ENCODE measurements at places on chromosomes 4 and X.

DNA sequence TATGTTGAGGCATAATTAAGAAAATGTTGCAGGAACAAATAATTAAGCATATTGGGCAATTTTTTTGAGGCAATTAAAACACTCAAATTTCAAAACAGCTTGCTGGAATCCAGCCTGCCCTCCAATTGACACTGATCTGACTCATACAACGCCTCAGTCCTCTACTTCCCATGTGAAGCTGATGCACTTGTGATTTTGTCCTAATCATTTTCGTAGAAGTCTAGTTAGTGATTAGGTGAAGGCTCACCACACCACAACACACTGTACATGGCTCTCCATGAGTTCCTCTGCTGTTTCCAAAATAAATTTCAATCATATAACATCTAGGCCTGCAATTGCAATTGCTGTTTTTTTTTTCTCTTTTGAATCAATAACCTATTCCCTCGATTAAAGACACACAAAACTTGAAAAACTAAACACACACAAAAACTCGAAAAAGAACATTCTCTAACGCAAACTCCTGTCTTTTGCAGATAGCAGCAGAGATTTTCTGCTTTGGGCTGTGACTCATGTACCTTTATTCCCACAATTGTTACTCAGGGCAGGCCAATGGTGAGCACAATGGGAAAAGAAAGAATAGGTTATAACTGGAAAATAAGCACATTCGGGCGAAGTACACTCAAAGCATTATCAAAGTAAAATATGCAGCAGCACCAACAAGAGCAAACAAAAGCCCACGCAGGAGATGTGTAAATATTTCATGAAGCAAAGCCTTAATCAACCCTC is 1.7 kb downstream of the GPRIN3 start:
- DNase-seq = no peak

DNA sequence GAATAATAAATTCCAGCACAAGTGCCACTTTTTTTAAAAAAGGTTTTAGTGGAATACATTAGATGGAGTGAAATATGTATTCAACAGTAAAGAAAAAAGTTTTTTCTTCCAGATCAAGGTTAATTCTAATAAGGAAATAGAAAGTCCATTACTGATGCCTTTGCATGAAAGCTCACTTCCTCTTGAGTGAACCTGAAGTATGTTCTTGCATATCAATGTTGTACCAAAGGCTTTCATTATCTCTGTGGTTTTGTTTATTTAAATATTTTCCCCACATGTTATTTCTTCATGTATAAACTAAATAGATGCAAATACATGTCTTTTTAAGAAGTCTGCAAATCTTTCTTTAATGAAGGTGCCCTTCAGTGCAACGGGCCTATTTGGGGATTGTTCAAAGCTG is 307.9 kb downstream of the C4orf33 start:
- no peak for DNase-seq

DNA sequence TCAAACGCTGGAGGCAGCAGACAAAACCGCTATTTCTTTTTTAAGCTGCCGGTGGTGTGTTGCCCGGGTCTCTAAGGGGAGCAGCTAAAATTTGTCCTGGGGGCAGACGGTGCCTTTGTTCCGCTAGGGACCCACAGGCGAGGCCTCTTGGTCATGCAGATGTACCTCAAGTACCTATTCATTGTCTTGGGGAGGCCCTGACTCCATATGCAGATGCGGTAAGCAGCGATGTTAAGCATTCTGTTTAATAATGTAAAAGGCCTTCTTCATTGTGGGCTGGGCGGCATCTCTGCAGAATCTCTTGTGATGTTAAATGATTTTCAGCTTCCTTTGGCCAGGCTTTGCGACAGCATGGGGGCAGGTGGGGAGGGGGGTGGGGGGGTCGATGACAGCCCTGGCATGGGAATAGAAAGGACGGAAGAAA is 98.9 kb upstream of the PJA1 start:
- no peak for DNase-seq

DNA sequence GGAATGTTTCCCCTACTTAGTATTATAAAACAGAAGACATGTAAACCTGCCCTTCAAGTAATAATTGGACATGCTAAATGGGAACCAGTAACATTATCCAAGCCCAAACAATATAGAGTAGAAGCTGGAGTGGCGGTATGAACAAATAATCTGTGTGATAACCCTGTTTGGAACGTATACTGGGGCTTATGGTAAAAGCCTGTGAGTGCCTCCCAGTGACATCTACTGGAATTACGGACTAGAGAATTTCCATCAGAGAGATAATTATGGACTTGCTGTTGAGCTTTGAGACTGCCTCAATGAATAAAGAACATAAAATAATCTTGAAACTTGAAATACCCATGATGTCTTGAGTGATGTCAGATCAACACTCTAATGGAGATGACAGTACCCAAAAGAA is 406.3 kb upstream of the GRIA3 start:
- no peak for DNase-seq

- no peak for DNase-seq
Observed at GRCh38 chrX:10533696-10534365, 86.6 kb downstream of the MID1 start.

DNA sequence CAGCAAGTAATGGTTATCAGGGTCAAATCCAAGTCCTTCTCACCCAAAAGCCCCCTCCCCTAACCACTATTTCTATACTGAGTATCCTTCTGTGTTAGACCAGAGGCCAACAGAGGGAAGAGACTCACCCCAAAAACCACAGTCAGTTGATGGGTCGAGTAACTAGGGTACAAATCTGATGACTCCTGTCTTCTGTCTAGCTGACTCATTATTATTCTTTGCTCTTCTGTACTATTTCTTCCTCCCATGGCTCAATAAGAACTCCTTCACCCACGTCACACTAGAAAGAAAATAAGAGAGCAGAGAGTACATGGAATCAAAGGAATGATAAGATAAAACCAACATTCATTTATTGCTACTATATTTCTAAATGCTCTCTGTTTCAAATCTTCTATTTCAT is 2.0 kb downstream of the RAB40A start:
- DNase-seq = no peak

GRCh38 chr4:123361195-123361861 is 35.3 kb upstream of the SPRY1 start:
- no peak for DNase-seq

DNA sequence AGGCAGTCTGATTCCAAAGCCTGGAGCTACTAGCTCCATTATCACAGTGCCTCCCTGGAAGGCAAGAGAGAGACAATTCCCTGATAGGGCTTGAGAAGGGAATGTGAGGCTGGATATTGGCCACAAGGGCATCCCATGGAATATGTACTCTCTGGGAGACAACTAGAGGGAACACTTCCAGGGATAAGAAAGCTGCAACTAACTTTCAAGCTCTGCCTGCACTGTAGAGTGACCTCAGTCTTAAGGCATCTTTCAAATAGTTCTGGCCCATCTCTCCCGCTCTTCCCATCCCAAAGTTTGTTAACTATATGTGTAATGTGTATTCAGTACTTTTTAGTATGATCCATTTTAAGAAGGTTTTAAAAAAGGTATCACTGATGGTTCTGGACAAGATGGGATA is 13.1 kb upstream of the RNF212 start:
- DNase-seq = no peak

- no peak for DNase-seq
Observed at GRCh38 chr4:76704133-76704881, 193.6 kb downstream of the SOWAHB start.

DNA sequence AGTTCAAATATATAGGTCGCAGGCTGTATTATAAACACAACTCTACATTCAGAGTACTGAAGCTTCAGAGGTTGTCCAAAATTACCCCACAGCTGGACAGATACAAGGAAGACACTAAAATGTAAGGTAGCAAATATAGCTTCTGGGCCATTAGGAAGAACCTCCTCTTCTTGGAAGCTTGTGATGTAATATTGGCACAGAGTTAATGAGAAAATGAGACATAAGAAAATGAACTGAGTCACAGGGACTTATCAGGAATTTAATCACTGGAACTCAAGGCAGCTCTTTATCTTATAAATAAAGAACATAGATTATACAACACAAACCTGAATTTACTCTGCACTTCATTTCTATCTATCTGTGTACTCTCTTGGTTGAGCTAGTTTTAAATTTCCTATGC is 344.7 kb downstream of the PCDH10 start:
- DNase-seq = no peak

DNA sequence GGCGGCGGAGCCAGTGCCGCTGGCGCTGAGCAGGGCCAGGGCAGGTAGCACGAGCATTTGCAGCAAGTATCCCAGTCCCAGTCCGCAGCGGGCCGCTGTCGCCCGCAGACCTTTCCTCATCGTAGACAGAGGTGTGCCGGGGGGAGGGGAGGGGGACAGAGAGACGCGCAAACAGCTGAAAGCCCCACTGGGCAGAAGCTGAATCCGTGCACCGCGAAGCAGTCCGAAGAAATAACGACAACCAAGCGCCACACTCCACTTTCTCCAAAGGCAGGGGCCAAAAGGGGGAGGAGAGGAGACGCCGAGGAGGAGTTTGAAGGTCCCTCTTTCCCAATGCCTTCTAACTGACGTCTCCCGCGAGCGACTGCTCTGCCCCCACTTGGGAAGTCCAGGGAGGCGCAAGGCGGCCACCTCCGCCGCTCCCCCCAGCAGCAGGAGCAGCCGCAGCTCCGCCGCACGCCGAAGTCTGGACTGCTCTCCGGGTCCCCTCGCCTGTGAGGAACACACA is at the start of gene UNC5C:
Gene UNC5C, minus strand, starts transcription at position 236 of the 508 bp plus-strand sequence.
- peak; percentile 82 for DNase-seq

DNA sequence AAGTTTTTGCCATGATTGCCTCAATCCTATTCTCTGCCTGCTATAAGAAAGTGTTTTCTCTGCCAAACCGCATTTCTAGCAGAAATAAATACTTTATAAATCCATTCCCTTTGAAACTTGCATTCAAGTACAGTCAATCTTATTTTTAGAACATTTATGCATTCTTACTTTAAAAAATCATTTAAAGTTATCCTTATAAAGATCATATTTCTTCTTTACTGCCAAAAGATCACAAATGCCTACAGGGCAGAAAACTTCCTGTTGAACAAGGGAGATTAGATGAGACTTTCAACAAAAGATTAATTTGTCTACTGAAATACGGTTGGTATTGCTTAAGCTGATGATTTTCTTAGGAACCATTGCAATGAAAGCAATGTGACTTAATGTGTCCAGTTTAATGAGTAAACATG is 207.2 kb upstream of the SLIT2 start:
- no peak for DNase-seq

- DNase-seq = no peak
Observed at GRCh38 chr4:122712782-122713181, 19.7 kb upstream of the BBS12 start.

- no peak for DNase-seq
Observed at GRCh38 chr4:7238300-7238960, 46.1 kb downstream of the SORCS2 start.

DNA sequence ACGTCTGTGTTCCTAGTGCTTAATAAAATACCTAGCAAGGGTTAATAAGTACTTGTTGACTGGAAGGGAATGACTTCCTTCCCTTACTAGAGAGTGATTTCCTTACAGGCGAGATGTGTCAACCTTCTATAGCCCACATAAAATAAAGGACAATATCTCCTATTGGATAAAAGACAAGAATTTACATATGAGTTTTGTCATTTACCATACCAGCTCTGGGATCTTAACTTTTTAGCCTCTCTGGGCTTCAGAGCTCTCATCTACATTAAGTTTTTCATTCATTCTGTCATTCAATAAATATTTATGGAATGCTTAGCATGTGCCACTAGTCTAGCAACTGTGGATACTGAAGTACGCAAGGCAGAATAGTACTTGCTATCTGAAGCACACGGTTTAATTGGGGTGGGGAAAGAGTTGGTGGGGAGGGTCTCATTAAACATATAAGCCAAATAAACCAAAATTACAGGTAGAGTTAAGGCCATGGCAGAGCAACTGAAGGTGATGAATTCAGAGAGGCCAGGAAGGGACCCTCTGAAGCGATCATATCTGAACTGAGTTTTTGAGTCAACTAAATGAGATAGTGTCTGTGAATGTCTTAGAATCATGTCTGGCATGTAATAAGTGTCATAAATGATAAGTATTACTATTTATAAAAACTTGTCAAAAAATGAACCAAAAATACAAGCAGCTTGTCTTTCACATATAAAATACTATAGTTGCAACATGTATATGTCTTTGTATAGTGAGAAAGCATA is 91.6 kb upstream of the BMP2K start:
- no peak for DNase-seq

GRCh38 chr4:5710961-5711478 is at the start of gene EVC:
Gene EVC (plus strand): TSS chr4:5711201. CDS start chr4:5711381, 180 bp downstream.
- peak; percentile 72 for DNase-seq

- DNase-seq = no peak
Observed at GRCh38 chr4:4289055-4289454, 899 bp downstream of the LYAR start.

DNA sequence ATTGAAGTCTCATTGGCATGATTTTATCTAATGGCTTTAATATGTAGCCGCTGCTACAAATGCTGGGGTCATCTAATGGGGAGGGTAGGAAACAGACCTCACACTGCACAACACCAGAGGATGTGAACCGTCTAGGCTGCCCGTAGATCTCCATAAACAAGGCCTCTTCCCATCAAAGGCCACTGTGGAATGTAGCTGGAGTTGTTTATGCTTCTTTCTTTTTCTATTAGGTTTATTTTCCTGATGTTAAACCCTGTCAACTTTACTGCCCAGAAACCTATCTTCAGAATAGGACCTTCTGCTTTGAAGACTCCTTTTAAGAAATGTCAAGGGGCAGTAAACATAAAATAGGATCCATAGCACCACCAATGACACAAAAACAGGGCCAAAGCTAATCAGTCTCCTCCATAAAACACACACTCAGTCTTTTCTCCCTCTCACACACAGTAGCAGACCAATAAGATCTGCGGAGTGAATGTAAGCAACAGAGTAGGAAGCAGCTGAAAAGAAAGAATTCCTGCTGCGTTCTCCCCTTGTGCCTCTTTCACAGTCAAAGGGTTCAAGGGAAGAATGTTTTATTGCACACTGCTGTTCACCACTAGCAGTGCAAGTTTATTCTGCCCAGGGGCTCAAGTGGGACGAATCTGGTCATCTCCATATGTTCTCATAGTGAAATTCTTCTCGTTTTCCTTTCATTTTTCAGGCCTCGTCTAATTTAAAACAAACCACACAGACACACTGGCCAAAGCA is 72.2 kb downstream of the MAML3 start:
- no peak for DNase-seq

GRCh38 chr4:44726038-44726871 is at the start of gene GNPDA2:
Gene GNPDA2 (minus strand): TSS chr4:44726556. CDS start chr4:44722207, 4,349 bp downstream.
- DNase-seq = peak; percentile 80

- DNase-seq = no peak
Observed at GRCh38 chrX:38260231-38260630, 39.6 kb upstream of the SRPX start.

DNA sequence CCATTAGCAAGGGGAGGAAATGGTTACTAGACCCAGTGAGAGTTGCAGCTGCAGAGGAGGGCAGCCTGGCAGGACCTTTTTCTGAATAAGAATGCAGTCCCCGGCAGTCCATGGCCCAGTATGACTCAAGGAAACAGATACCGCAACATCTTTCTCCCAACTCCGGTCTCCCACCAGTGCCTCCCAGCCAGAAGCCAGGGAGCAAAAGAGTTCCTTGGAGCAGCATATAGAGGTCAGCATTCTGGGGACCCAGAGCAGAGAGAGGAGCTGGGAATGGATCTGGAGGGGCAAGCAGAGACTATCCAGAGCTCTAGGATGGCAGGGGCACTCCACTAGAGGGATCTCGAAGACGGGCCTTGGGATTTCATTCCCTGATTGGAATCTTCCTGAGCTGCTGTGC is 339.2 kb upstream of the AADAT start:
- DNase-seq = no peak

GRCh38 chr4:102103368-102103767 is 241.9 kb downstream of the SLC39A8 start:
- no peak for DNase-seq

GRCh38 chrX:6228720-6229119 is at the start of gene NLGN4X:
Gene NLGN4X (minus strand): TSS chrX:6228867. CDS start chrX:6151466, 77,401 bp downstream.
- no peak for DNase-seq
